ENCODE measurements at places on chromosomes 7 and 10. TPM values are rescaled to one million over a fixed set of nuclear protein-coding genes. Genes with fewer than 3 reads are reported as not detected.

- peaks cover 10% of the 10 kb centered on the region for H3K27me3 ChIP-seq
- H3K4me1 ChIP-seq: no peaks in the 10 kb centered on the region
- H3K27ac ChIP-seq: no peak overlapping the region
- no peaks in the 10 kb centered on the region for H3K36me3 ChIP-seq
Observed at GRCh38 chr7:78194611-78195010, 396.0 kb downstream of the PHTF2 start.

DNA sequence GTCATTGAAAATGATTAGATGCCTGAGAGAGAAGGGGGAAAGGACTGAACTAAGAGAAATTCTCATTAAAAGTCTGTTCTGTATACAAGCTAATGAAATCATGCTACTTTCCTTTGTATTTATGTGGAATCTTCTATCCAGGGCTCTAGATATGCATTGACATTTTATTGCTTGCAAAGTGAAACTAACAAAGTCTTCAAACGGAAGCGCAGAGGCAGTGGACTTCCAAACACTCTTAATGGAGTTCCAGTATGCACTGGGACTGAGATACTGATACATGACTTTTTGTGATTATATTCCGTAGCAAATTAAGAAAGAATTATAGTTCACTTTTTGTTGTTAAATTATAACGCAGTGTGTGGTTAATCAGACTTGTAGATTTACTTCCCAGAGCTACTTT, 166.8 kb upstream of the TBX20 start:
- no peak overlapping the region for H3K4me3 ChIP-seq
- H3K27ac ChIP-seq: no peak overlapping the region
- no peaks in the 10 kb centered on the region for H3K4me1 ChIP-seq
- no peaks in the 10 kb centered on the region for H3K36me3 ChIP-seq
- peaks cover 22% of the 10 kb centered on the region for H3K27me3 ChIP-seq

DNA sequence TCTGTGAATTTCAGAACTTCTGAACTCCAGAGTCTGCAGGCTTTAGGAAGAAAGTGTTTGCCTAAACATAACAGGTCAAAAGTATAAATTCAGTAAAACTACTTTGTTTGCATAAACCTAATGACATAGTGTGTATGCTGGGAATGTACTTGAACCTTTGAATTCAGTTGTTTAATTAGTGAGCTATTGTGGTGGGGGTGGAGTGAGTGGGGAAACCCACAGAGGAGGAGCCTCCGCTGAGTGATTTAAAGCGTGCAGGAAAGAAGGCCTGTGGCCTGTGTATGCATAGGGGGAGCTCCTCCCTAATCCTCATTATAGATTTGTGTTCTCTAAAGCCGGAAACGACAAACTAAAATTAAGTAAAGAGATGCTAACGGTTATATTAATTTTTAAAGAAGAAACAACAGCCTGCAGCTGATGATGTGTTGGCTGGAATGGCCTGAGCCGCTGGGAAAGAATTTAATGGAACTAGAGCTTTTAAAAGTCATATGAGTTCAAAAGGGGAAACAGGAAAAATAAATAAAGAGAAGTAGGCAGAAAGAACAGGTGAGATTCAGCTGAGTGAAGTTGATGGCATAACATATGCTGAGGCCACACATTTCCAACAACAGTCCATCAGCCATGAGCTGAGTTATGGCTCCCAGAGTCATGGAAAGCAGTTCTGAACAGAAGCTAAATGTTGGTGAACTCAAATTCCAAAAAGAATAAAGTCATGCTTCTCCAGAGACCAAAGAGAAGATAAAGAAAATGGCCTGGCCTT, 595.0 kb downstream of the GRM8 start:
- H3K36me3 ChIP-seq: no peaks in the 10 kb centered on the region
- H3K27me3 ChIP-seq: no peaks in the 10 kb centered on the region
- no peak overlapping the region for H3K27ac ChIP-seq
- H3K4me3 ChIP-seq: no peak overlapping the region
- H3K4me1 ChIP-seq: no peaks in the 10 kb centered on the region
- no peak for DNase-seq

DNA sequence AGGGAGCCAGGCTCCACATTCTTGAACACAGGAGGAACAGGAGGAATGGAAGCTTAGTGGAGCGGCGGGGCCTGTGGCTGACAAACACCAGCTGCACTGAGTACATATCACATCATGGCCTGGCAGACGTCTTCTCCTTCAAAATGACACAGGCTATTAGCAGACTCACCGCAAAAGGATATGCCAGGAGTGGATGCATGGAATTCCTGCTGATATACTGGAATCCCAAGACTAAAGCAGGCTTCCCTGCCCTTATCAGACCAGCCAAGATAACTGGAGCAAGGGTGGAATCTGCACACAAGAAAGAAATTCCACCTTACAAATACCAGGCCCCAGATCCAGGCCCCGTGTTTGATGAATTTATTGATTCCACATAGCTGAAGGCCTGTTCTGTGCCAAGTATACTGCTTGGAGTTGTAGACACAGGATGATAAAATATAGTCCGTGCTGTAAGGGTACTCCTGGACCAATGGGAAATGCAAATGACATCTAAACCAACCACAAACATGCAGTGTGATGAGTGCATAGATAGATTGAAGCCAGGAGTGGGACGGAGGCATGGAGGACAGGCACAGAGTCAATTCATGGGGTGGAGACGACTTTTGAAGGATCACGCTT, 480.5 kb upstream of the ZMIZ1 start:
- no peak for DNase-seq
- no peaks in the 10 kb centered on the region for H3K4me1 ChIP-seq
- H3K27me3 ChIP-seq: no peaks in the 10 kb centered on the region
- H3K27ac ChIP-seq: no peak overlapping the region

DNA sequence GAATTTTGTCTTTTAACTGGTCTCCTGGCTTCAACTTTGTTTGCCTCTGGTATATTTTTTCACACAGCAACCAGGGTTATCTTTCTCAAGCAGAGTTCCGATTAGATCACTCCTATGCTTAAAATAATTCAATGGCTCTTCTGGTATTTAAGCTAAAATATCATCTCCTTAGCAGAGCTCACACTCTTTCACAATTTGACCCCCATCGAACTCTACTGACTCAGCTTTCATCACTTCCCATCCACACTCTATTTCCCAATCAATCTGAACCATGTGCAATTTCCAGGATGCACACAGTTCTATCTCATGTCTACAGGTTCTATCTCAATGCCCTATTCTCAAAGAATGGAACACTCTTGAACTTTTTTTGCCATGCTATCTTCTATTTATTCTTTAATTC, 809.5 kb downstream of the GRID1 start:
- H3K27ac ChIP-seq: no peak overlapping the region
- no peak overlapping the region for H3K4me3 ChIP-seq
- no peaks in the 10 kb centered on the region for H3K36me3 ChIP-seq

DNA sequence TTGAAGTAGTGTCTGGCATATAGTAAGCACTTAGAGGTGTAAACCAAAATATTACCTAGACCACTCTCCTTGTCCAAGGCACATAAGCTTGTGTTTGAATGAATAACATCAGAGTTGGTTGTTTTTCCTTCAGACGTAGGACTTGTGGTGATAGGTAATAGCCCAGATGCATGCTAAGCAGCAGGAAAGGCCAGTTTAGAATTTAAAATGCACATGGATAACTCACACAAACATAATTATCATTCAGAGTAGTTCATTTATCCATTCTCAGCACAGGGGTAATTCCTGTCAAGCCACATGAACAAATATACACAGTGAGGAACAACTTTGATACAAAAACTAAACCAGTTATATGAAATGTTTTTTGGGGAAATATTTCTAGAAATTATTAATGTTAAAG, 181.0 kb upstream of the HPS1 start:
- H3K4me3 ChIP-seq: no peak overlapping the region
- H3K27ac ChIP-seq: no peak overlapping the region
- no peaks in the 10 kb centered on the region for H3K36me3 ChIP-seq
- H3K27me3 ChIP-seq: no peaks in the 10 kb centered on the region

- peaks cover 37% of the 10 kb centered on the region for H3K27me3 ChIP-seq
- no peak for DNase-seq
- no peak overlapping the region for H3K27ac ChIP-seq
Observed at GRCh38 chr7:129529643-129530042, 27.3 kb downstream of the SMKR1 start.

DNA sequence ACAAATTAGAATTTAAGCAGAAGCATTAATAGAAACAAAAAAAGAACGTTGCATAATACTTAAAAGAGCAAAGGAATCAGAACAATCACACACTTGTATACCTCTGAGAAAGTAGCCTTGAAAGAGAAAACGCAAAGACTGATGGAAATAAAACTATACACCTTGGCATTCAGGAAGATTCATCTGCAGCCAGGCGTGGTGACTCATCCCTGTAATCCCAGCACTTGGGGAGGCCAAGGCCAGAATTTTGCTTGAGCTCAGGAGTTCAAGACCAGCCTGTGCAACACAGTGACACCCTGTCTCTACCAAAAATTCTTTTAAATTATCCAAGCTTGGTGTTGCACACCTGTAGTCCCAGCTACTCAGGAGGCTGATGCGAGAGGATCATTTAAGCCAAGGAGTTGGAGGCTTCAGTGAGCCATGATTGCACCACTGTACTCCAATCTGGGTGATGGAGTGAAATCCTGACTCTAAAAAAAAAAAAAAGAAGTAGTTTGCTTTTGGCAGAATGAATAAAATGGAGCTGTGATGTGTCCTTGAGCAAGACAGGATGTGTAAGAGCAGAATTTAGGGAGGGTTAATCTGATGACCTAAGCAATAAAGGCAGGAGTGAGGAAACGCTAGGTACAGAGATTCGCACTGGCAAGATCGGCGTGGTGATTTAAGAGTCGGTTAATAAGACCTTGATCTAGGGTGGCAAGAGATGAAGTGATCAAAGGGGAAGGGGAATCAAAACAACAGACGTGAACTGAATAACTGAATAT, 75.8 kb upstream of the NRP1 start:
- H3K27ac ChIP-seq: no peak overlapping the region
- H3K4me1 ChIP-seq: peaks cover 11% of the 10 kb centered on the region
- H3K4me3 ChIP-seq: no peak overlapping the region
- peaks cover 86% of the 10 kb centered on the region for H3K27me3 ChIP-seq

DNA sequence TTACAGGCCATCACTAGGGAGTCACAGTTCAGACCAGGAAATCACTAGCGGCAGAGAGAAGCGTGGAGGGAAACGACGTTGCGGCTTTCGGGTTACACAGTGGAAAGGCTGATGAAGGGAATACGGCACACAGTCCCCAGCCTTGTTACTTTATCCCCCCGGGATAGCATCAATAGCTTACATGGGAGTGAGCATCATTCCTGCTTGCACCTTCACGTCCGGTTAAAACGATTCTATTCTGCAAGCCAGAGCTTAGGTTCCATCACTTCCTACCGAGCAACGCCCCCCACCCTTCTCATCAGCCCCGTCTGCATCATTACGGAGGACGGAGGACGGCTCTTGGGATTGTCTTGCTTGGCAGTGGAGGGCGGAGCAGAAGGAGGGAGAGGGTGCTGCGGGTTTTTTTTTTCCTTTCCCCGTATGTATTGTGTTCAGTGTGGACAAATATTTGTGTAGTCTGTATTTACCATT, 124.9 kb downstream of the CLEC2L start:
- peak overlapping the region; percentile 90 for H3K27ac ChIP-seq
- no peaks in the 10 kb centered on the region for H3K36me3 ChIP-seq
- peaks cover 67% of the 10 kb centered on the region for H3K4me1 ChIP-seq
- no peak for DNase-seq

DNA sequence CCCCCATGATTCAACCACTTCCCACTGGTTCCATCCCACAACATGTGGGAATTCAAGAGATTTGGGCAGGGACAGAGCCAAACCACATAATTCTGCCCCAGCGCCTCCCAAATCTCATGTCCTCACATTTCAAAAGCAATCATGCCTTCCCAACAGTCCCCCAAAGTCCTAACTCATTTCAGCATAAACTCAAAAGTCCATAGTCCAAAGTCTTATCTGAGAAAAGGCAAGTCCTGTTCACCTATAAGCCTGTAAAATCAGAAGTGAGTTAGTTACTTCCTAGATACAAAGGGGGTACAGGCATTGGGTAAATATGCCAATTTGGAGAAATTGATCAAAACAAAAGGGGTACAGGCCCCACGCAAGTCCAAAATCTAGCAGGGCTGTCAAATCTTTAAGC, 272.9 kb downstream of the MAGI2 start:
- no peak overlapping the region for H3K4me3 ChIP-seq
- no peaks in the 10 kb centered on the region for H3K4me1 ChIP-seq
- no peak for DNase-seq
- no peak overlapping the region for H3K27ac ChIP-seq

GRCh38 chr10:75236178-75236825, 545 bp upstream of the COMTD1 start:
- H3K4me1 ChIP-seq: peaks cover 20% of the 10 kb centered on the region
- H3K36me3 ChIP-seq: peaks cover 7% of the 10 kb centered on the region
- peak overlapping the region; percentile 96 for H3K27ac ChIP-seq
- no peak for DNase-seq
- no peaks in the 10 kb centered on the region for H3K27me3 ChIP-seq

- no peaks in the 10 kb centered on the region for H3K36me3 ChIP-seq
- no peak overlapping the region for H3K27ac ChIP-seq
- H3K4me1 ChIP-seq: peaks cover 22% of the 10 kb centered on the region
- peaks cover 24% of the 10 kb centered on the region for H3K27me3 ChIP-seq
- H3K4me3 ChIP-seq: no peak overlapping the region
Observed at GRCh38 chr10:77504873-77505257, 132.7 kb downstream of the KCNMA1 start.

- peaks cover 2% of the 10 kb centered on the region for H3K36me3 ChIP-seq
- H3K4me1 ChIP-seq: peaks cover 10% of the 10 kb centered on the region
- H3K27ac ChIP-seq: no peak overlapping the region
Observed at GRCh38 chr7:128008141-128008540, 23.1 kb downstream of the LRRC4 start.

DNA sequence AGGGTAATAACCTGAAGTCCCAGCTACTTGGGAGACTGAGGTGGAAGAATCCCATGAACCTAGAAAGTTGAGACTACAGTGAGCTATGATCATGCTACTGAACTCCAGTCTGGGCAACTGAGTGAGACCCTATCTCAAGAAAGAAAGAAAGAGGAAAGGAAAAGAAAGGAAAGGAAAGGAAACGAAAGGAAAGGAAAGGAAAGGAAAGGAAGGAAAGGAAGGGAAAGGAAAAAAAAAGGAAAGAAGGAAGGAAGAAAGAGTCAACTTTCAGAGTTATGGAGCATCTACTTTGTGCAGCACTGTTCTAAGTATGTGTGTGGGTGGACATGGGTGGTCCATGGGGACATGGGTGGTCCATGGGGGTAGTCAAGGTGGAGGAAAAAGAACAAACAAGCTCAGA, 24.1 kb upstream of the R3HCC1L start:
- peaks cover 55% of the 10 kb centered on the region for H3K27me3 ChIP-seq
- H3K4me1 ChIP-seq: no peaks in the 10 kb centered on the region
- H3K27ac ChIP-seq: no peak overlapping the region
- H3K4me3 ChIP-seq: no peak overlapping the region
- no peak for DNase-seq
- H3K36me3 ChIP-seq: no peaks in the 10 kb centered on the region

GRCh38 chr7:113774182-113774807, 144.5 kb downstream of the PPP1R3A start:
- no peaks in the 10 kb centered on the region for H3K27me3 ChIP-seq
- no peak overlapping the region for H3K27ac ChIP-seq
- H3K4me1 ChIP-seq: no peaks in the 10 kb centered on the region
- no peaks in the 10 kb centered on the region for H3K36me3 ChIP-seq
- no peak for DNase-seq

The GPC2 gene
- 9.7 TPM for total RNA-seq

The GIMAP4 gene
- total RNA-seq: 156 TPM

The RALA gene
- 47.1 TPM for total RNA-seq

The MYH16 gene
- not detected for total RNA-seq

The MYO1G gene
- 606 TPM for total RNA-seq

The HYCC1 gene
- total RNA-seq: 26.0 TPM

The SLC18A3 gene
- not detected for total RNA-seq

The GRM8 gene
- total RNA-seq: not detected

The SLC39A12 gene
- not detected for total RNA-seq

The MICALL2 gene
- total RNA-seq: 3.5 TPM

The AKR1D1 gene
- not detected for total RNA-seq

The TMEM213 gene
- total RNA-seq: not detected

The BET1 gene
- total RNA-seq: 21.1 TPM
